ENCODE measurements at places on chromosomes 1 and 21.

- no peak for DNase-seq
These were observed 3.6 kb upstream of the ZNF672 start for GRCh38 chr1:248834343-248834940.

- no peak for DNase-seq
These were observed 463.3 kb upstream of the BRINP3 start for GRCh38 chr1:190940951-190941350.

DNA sequence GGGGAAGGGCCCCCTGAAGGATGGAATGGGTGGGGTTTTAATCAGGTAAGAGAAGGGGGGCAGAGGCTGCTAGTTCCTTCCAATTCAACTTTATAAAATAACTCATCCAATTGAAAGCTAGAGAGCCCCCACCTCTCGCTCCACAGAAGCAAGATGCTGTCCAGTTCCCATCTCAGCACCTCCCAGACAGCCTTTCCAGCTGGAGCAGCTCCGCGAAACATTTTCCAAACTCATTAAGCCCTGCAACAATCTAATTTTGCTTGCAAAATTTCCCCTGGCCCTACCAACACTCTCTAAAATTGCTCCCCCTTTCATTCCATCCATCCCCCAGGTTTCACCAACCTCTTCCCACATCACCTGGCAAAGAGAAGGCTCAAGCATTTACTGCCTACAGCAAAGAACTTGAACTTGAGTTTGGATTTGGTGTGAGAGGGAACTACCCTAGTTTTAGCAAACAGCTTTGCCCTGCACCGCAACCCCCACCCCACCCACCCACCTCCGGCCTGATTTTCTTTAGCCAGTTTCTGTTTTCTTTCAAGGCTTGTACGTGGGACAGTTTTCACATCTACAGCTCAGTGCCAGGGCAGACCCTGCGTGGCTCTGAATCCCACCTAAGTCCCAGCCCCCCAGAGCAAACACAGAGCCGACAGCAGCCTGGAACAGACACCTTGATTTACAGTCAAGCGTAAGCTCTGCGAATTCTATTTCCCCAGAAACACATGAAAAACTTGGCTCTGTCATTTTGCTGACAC lies 46.7 kb downstream of the SYF2 start:
- DNase-seq: no peak

DNA sequence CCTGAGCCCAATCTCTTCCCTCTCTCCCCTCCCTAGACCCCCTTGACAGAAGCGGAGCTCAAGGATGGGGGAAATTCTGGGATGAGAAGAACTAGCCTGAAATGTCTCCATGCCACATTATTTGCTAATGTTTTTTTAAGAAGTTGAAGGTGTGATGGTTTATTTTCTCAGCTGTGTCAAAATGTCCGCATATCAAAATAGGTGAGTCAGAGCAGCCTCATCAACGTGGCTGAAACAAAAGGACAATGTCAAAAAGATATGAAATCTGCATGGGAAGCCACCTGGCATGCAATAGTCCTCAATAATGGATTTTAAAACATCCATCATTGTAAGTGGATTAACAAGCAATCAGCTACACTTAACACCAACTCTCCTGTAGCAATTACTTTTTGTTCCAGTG lies 101.4 kb downstream of the BEND5 start:
- DNase-seq: no peak

DNA sequence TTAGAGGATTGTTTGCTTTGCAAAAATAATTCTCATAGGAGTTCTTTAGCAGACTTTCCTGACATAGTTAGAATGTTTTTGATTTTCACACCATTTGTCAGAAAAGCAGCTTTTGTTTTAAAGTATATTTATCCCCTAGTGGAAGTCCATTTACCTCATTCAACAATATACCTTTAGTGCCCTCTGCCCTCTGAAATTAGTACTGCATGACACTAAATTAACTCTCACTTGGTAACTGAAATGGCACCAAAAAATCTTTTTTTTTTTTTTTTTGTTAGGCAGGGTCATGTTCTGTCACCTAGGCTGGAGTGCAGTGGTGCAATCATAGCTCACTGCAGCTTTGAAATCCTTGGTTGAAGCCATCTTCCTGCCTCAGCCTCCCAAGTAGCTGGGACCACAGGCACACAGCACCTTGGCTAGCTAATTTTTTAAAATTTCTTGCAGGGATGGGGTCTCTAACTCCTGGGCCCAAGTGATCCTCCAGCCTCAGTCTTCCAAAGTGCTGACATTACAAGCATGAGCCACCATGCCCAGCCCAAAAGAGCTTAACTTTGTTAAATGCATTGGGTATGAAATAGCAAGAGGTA lies 13.6 kb downstream of the LRRC42 start:
- no peak for DNase-seq

DNA sequence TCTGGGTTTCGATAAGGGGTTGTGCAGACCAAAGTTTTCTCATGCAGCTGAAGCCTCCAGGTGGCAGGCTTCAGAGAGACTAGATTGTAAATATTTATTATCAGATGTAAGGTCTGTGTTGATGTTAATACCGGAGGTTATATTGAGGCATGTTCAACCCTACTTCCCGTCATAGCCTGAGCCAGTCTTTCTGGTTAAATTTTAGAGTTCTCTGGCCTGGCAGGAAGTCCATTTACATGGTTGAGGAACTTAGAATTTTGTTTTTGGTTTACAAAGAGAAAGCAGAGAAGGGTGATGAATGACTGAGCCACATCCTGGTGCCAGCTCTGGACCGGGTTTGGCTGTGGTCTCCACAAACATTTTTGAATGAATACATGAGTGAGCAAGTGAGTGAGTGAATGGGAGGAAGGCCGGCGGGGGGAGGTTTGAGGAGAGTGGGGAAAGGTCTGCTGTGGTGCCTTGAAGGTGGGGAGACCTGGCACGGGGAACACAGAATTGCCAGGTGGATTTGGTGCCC lies 218.5 kb downstream of the DISC1 start:
- peak; percentile 2 for DNase-seq
